HS-5 (cell line): ENCODE measurements at places on chromosomes 12 and 14.

GRCh38 chr14:56787530-56787929 lies 22.7 kb downstream of the OTX2 start:
- no peak for DNase-seq

DNA sequence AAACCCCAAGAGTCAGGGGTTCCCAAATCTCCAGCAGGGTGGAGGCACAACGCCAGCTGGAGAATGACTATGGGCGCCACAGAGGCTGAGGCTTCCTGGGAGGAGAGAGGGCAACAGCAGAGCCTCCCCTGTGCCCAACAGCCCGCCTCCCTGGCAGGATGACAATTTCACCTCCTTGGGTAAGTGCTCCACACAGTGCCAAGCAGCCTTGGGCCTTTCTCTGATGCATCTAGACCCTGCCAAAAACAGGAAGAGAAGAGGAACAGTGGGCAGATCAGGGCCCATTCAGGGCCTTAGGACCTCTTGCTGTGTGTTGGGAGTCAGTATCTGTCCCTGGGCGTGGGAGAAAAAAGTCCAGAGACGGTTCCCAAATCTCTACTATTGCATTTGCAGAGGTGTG lies 5.0 kb upstream of the OR10P1 start:
- no peak for DNase-seq

GRCh38 chr12:58189893-58190292 lies 248.5 kb downstream of the ATP23 start:
- DNase-seq: no peak

DNA sequence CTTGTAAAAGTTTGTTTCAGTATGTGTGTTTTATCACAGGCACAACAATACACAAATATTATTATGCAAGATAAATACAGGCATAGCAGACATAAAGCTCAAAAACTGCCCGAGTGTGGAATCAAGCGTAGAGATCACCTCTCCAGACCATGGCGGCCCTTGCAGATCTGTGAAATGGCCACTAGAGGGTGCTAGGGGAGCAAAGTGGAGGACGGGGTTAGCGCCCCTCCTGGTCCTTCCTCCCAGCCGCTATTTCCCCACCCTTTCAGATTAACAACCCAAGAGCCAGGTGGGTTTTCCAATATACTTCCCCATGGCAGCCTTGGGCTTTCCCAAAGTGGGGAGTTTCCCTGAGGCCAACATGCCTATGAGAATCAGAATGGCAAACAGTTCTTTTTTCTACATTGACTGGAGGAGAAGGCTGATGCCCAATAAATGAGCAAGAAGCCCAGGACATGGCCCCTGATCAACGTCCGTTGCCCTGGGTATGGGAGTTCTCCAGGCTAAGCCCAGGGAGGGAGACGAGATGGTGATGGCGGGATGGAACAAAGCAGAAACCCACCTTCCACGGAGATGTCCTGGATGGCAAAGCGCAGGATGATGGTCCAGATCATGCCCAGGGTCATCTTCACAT lies 67.4 kb downstream of the ACTN1 start:
- DNase-seq: peak; percentile 34

DNA sequence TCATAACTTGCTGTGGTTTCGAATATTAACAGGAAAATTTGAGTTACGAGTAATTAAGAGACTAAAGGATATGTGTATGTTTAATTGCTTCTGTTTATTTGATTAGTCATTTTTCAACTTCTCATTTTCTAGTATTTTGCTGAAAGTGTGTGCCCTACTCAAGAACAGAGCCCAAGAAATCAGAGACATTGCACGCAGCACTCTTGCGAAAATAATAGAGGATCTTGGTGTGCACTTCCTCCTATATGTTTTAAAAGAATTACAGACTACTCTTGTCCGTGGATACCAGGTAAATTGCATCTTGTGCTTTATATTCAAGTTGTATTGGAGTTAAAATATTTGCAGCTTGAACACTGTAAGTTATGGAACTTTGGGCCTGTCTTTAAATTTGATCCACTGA lies 50.8 kb downstream of the ARL1 start:
- no peak for DNase-seq

DNA sequence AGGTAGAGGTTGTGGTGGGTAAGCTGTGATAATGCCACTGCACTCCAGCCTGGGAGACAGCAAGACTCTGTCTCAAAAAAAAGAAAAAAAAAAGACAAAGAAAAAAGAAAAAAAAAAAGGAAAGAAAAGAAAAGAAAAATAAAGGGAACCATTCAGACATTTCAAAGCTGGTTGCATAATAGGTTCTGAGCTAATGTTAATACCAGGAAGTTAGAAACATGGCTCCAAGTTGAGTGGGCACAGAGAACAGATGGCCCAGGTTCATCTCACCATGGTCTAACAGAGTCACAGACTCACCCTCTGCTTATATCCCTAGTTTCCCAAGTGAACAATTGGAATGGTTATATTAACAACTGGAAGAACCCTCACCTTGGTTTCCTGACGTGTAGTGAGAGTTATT lies 17.4 kb upstream of the ZDHHC17 start:
- no peak for DNase-seq

GRCh38 chr12:7591531-7591930 lies 74.2 kb downstream of the APOBEC1 start:
- DNase-seq: no peak

GRCh38 chr12:89476232-89476631 lies 48.4 kb downstream of the GALNT4 start:
- no peak for DNase-seq

DNA sequence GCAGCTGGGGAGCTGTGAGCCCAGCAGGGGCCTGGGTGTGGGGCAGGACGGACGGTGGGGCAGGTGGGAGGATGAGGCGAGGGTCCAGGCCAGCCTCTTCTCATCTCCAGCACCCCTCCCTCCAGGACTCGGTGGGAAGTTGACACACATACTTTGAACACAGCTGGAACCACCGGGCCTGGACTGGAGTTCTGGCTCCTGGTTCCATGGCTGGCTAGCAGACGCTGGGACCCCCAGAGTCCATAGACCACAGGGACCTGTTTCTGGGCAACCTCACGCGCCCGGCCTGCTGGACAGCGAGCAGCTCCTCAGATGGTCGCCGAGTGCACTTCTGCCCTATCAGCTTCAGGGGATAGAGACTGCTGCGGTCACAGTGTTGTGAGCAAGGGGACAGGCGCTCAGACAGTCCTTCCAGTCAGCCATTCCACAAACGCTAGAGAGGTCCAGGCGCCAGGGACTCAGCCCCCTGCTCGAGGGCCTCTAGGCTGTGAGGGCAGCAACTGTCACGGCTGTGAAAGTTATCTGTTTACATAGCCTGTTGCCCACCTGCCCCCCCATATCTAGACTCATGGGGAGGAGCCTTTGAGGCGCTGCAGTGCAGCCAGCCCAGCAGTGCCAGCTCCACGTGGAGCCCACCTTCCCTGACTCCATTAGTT lies 25.2 kb downstream of the TCHP start:
- DNase-seq: no peak

- DNase-seq: no peak
These were observed 16.0 kb downstream of the MEG3 start for GRCh38 chr14:100841761-100842403.

DNA sequence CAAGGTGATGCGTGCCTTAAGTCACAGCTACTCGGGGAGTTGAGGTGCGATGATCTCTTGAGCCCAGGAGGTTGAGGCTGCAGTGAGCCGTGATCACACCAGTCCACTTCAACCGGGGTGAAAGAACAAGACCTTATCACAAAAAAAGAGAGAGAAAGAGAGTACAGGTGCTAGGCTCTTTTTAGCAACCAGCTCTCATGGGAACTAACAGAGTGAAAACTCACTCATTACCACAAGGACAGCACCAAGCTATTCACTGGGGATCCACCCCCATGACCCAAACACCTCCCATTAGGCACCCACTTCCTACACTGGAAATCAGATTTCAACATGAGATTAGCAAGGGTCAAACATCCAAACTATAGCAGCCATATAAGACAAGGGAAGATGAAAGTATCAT lies 164.2 kb downstream of the NDUFA12 start:
- DNase-seq: no peak

GRCh38 chr12:7667125-7667524 lies 1.4 kb upstream of the APOBEC1 start:
- no peak for DNase-seq

DNA sequence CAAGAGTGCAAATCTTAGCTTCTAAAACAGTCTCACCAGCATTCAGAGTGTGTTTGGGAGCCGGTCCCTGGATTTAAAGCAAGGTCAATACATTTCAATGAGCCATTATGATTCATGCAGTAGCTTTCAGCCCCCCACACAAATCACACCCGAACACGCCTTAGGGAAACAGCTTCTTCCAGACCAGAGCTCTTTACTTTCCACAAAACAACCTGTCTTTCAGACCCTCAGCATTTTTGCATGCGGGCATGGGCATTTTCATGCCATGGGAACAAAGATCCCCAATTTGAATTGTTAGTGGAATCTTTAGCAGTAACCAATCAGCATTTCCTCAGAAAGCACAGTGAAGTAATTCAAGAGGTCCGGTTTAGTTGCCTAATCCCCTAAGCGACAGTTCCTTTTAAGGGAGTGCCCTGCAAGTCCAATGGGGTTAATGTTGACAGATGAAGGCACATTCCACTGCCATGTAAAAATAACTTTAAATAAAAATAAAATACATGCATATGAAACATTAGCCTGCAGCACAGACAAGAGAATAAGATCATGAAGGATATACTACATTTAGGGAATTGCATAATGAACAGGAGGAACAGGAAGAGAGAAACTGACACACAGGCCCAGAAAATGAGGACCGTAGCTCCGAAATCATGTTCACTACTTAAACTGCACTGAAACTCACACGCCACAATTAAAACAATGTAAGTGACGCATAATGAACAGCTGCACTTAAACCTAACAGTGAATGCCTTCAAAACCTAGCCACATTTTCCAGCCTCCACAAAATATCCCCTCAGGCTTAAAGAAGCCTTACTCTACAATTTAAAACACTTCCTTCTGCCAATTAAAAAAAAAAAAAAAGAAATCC lies 4.0 kb downstream of the VPS37B start:
- no peak for DNase-seq

- no peak for DNase-seq
These were observed 13.7 kb upstream of the AJUBA start for GRCh38 chr14:22995889-22996625.

- DNase-seq: no peak
These were observed 147.4 kb upstream of the FOXN3 start for GRCh38 chr14:89564286-89564957.

- DNase-seq: no peak
These were observed 117.9 kb downstream of the CAND1 start for GRCh38 chr12:67386869-67387565.

DNA sequence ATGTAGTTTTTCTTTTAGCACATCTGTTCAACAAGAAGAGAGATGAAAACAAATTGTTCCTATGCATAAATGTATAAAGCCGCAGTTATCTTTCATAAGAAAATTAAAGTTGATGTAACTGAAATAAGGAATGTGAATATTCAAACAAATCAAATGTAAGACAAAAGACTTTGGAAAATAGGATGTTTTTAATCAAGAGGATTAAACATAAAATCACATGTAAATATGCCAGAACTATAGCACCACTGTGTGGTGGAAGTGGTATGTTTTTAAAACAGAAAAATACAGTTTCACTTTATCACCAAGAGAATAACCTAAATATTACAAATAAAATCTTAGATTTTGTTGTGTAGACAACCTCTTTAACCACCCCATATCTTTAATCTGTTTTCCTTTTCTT lies 40.4 kb downstream of the CAPS2 start:
- DNase-seq: peak; percentile 9

DNA sequence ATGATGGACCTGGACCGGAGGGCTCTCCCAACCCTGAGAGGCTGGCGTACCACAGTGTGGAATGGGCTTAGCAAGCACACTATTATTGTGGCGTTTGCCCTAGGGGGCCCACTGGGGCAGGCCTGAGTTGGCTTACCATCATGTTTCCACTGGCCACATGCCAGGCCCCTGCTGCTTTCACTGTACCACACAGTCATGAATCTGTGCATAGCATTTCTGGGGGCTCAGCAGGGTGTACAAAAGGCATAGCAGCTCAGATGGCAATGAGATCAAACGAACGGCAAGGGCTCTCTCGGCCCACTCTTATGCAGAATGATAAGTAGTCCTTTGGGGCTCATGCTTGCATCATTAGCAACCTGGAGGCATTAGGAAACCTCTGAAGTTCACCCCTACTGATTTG lies 137.0 kb upstream of the HIF1A start:
- DNase-seq: no peak

- DNase-seq: no peak
These were observed 32.5 kb downstream of the MMP17 start for GRCh38 chr12:131860472-131861260.

GRCh38 chr12:121787063-121788025 lies 6.1 kb downstream of the RHOF start:
- DNase-seq: no peak

DNA sequence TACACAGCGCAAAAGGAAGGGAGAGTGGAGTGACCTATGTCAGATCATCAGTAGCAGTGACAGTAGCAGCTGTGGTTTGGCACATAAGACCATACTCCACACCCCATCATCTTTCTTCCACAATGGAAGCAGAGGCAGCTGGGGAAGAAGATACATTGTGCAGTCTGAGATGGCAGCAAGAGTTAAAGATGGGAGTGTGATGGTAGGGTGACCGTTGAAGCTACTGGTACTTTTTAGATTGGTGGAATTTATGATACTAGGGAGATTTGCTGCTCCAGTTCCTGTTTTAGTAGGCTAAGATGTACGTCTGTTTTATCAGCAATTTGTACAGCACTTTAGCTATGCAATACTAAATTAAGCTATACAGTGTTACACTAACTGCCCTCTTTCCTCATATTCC lies 291.0 kb downstream of the FUT8 start:
- DNase-seq: no peak

GRCh38 chr14:86430853-86431252 lies 900.9 kb downstream of the FLRT2 start:
- no peak for DNase-seq

DNA sequence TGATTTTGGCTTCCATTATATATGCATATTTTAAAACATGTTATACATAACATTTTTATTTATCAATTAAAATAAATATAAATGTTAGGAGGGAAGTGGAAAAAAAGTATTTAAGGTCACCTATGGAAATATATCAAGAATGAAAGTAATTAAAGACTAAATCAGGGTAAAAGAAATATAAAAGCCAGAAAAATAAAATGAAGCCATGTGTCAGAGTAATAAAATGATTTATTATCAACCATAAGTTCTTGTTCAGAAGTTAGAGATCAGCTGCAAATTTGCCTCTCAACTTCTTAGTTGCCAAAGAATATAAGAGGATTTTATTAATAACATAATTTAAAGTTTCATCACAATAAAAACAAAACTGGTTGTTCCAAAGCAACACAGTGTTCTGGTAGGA lies 121.9 kb downstream of the ANO6 start:
- DNase-seq: no peak

GRCh38 chr12:42767998-42768397 lies 178.5 kb upstream of the PRICKLE1 start:
- DNase-seq: no peak
